Placental pericyte (primary cell): ENCODE measurements at places on chromosomes 4 and X. TPM values are rescaled to one million over a fixed set of nuclear protein-coding genes. Genes with fewer than 3 reads are reported as not detected.

RGN gene
- total RNA-seq = 1.1 TPM in 1 of 2 replicates, not detected in the other

MAGEB10 gene
- not detected in 2 replicates for total RNA-seq

RRH gene
- 0.14 TPM in 1 of 2 replicates, not detected in the other for total RNA-seq

BMPR1B gene
- under 0.01 and 0.72 TPM in 2 replicates for total RNA-seq

SULT1B1 gene
- total RNA-seq = not detected in 2 replicates

MSX1 gene
- total RNA-seq = 3.3 and 18.5 TPM in 2 replicates

AFM gene
- total RNA-seq = not detected in 2 replicates

PLS3 gene
- 153 and 327 TPM in 2 replicates for total RNA-seq

NHS gene
- total RNA-seq = 0.66 and 5.3 TPM in 2 replicates

ESX1 gene
- total RNA-seq = not detected in 2 replicates

PLXNB3 gene
- 4.0 and 4.6 TPM in 2 replicates for total RNA-seq

SPANXN3 gene
- not detected in 2 replicates for total RNA-seq
